ENCODE measurements at places on chromosomes 2 and 18.

GRCh38 chr2:241190291-241190981, 2.0 kb downstream of the ANO7 start:
- no peak for DNase-seq

GRCh38 chr2:172449911-172450550, 22.6 kb downstream of the ITGA6 start:
- peak; percentile 78 for DNase-seq

- no peak for DNase-seq
These were observed 50.7 kb downstream of the AFTPH start for GRCh38 chr2:64574871-64575270.

DNA sequence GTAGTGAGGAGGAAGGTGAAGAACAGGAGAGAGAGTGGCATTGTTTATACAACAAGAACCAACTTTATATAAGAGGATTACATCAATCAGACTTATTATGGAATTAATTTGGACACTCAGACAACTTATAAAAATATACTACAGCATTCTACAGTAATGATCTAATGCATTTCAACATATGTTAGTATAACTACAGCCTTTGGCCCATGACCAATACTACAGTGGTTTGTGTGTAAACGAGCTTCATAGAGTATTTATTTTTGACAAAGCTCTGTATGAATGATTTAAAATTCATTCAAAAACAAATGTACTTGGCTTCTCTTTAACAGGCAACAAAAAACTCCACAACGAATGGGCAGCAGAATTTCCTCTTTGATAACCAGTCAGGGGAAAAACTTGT, 72.8 kb downstream of the ZNF521 start:
- no peak for DNase-seq

DNA sequence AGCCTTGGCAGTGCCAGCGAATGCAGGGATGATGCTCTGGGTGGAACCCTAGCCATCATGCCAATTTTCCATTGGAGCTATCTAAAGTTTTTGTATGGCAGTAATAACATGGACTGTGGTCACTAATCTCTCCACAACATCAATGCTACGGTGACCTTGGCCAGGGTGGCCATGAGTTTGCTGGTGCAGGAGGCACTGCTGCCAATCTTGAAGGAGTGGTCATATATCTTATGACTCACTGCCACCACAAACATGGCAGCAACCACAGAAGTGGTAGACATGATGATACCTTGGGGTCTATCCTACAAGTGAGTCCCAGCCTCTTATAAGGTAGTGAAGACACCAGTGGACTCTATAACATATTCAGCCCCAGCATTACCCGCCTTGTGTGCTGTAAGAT, 104.6 kb downstream of the EVA1A start:
- no peak for DNase-seq
